ENCODE measurements at places on chromosomes 2 and 18.

DNA sequence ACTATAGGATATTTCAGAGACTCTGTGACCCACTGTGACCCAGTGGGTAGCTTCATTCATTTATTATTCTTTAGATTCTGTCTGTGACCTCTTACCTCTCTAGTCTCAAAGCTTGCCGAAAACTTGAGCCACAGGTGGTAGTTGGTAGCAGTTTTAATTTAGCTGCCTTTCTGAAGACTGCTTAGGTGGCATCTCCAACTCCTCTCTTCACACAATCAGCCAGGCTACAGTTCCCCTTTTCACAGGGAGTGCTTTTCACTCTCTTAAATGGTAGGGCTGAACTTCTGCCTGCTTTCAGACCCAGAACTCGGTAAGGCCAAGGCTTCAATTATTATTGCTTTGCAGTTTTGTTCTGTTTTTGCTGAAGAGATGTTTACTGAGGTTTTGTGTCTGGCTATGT is 349.6 kb downstream of the ARL6IP6 start:
- no peak for DNase-seq

DNA sequence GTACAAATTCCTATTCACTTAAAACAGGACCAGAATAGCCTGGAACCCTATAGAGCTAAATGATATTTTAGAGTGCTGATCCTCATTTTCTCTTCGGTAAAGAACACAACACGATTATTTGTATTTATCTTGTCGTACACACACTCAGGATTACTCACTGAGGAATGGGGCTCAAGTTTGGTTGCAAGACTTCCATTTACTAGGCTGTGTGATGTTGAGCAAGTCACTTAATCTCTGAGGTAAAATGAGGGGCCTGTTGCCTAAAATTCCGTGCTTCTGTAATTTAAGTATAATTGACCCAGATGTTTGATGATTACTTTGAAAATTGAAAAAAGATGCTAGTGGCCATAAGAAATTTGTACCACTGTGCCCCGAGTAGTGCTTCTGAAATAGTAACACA is 42.6 kb upstream of the MAP4K3 start:
- DNase-seq, result no peak

DNA sequence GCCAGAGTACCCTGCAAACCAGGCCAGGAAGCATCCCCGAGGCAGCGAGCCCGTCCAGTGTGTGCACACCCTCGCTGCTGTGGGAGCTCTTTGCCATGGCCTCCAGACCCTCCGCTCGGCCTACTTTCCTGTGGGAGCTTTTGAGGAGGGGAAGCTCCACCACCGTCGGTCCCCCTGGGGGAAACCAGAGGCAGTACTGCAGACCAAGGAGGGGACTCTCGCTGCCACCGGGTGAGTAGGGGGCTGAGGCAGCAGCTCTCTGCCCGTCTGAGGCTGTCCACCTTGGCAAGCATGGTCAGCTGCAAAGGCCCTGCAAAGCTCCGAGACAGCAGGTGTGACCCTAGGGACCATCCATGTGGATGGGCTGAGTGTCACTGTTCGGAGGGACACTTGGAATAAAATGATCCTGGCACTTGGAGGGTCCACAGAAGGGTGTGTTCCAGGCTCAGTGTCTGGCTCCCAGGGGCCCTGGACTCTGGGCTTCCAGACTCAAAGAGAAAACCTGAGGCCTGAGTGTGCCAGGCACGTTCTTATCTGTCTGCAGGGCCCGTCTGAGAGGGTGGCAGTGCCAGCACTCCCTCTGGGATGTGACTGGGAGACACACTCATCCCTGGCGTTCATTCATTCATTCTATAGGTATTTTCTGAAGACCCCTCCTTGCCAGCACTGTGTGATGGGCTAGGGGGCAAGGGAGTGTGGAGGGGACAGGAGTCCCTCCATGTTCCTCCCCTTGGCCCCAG is 282.8 kb upstream of the HS6ST1 start:
- no peak for DNase-seq

GRCh38 chr2:137912371-137912770 is 51.9 kb upstream of the HNMT start:
- DNase-seq, result no peak

DNA sequence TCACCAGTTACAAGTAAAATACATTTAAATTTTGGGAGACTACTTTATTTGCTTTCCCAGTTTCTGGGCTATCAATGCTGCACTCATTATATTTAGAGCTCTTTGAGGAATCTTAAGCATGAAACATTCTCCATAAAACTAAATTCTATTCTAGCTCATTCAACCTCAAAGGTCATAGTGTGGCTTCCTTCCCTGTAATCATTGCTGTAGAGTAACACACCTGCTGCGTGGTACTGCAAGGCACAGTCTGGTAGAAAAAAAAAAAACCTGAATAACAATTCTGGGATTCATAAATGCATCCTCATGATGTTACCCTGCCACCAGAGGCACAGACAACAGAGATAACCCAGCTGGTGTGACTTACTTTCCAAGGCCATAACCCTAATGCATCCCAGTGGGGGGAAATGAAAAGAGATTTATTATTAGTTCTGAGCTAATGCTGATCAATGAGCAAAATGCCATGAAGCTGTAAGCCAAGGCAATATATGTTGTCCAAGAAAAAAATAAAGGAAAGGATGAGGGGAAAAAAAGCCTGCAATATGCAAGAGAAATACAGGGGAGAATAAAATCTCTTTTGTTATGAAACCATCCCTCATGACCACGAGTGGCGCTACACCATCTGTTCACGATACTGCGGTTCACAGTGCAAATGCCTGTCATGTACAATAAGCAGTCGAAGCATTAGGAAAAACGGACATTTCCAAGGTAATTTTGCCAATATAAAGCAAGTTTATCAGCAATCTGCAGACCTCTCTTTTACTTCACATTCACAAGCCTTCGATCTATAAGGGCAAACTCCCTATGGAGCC is 1481.6 kb upstream of the PIK3C3 start:
- DNase-seq, result peak; percentile 2

DNA sequence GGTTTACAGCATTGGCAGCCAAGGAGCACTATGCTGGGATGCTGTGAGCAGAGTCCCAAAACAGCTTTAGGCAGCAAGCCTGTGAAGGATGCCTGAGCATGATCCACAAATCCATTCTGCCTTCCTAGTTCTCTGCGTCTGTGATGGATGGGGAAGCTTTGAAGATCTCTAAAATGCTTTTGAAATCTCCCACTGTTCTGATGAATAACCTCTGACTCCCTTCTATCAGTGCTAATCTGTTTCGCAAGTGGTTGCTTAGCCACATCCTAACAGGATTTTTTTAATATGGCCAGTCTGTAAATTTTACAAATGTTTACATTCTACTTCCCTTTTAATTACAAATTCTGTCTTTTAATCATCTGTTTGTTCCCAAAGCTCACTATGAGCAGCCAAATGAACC is 319.2 kb downstream of the GULP1 start:
- no peak for DNase-seq

GRCh38 chr18:32911660-32912284 is 138.9 kb upstream of the KLHL14 start:
- DNase-seq, result no peak

DNA sequence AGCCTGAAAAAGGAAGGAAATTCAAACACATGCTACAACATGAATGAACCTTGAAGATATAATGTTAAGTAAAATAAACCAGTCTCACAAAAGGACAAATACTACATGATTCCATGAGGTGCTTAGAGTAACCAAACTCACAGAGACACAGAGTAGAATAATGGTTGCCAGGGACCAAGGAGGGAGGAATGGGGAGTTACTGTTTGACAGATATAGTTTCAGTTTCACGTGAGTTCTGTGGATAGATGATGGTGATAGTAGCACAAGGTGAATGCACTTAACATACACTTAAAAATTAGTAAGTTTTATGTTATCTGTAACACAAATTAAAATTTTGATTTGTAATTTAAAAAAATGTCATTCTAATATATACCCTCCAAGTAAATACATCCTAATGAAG is 106.9 kb upstream of the ACVR1C start:
- DNase-seq, result no peak

DNA sequence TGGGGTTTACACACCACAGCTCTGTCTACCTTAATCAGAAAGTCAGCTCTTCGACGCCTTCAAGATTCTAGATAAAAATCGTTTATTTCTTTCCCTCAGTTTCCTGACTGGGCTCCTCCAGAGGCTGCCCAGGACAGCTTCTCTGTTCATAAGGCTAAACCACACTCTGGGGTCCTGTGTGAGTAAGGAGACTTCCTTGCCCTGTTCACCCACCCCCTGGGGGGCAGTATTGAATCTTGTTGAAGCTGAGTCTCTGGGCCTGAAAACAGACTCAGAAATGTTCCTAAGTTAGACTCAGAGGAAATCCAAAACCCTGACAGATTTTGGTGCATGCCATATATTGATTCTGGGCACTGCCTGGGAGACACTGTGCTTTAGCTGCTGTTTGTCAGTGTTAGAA is 43.0 kb downstream of the G6PC2 start:
- peak; percentile 62 for DNase-seq

DNA sequence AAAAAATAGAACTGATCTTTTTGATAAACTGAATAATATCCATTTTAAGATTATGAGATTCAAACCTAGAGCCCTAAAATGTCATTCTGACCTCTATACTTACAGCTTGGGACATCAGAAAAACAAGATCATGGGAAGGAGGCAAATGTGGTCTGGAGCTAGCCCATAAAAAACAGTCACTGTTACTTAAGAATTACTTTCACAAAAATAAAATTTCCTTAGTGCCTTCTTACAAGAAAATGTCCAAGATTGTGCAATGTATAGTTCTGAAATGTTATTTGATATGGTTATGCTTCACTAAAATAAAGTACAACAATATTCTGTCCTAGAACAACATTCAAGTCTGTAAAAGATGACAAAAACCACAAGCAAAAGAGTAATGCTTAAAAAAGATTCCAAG is 247.6 kb downstream of the DYM start:
- DNase-seq, result no peak

DNA sequence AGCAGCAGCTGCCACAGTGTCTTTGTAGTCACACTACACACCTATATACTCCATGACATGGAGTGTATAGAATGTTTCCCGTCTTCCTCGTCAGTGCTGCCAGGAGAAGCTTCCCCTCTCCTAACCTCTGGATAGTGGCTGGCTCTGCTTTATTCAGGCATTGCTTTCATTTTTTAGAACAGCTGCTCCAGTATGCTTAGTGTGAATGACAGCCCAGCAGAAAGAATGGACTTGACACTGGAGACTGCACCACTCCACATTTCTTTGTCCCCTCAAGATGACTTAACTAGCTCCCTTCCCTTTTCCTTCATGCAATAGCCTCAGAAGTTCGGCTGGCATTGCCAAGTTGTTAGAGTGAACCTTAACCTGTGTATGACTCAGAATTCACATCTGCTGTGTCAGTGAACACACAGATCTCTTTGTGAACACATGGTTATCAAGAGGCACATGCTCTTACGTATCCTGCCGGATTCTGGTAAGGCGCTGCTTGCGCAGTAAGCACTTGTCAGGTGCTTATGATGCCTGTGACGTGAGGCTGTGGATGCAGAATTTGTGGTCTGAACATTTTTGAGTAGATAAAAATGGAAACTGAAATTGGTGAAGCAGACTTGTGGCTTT is 73.9 kb downstream of the NEDD4L start:
- no peak for DNase-seq

- DNase-seq, result no peak
Measured at GRCh38 chr2:34349527-34349926, 750.4 kb upstream of the FAM98A start.

DNA sequence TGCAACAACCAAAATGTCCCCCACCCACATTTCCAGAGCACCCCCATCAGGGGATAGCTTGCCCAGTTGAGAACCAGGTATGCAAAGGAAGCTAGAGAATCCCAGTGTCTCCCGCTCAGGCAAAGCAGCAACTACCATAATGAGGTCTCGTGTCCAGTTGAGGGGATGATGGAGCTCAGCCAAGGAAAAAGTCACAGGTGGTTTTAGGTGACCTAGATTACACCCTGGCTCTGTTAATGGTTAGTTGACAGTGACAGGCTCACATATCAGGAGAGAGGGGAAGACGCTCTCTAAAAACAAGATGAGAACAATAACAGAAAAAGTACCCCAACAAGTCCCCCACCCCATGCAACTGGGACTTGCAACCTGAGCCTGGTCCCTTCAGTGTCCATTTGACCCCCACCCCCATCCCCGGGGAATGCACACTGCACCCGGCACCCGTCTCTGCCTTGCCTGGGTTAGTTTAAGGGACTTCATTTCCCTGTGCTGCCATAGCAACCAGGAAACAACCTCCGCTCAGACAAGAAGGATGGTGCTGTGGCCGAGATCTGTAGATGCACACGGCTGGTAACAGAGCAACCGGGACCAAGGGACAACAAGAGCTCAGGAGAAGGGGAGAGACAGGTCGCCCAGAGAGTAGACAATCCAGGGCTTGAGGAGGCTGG is at the start of gene KIAA2012:
Gene KIAA2012, plus strand, starts transcription at position 519 of the 665 bp plus-strand sequence. CDS start 373 bp downstream, outside the sequence.
- peak; percentile 64 for DNase-seq

DNA sequence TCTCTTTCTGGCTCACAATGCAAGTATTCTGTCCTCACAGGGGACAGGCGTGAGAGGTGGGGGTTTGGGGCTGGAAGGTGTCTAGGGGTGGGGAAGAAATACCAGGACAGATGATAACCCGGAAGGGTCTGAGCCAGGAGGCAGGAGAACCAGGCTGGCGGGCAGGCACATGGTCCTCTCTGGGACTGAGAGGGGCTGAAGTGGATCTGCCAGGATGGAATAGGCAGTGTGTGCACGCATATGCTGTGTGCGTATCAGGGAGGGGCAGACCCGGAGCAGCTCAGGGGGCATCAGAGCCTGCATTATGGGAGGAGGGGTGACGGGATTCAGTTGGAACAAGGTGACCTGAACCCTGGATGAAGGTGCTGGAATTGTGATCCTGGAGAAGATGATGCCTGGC is 157.3 kb downstream of the DYSF start:
- no peak for DNase-seq

GRCh38 chr2:178946494-178946893 is 103.4 kb downstream of the CCDC141 start:
- no peak for DNase-seq

- peak; percentile 7 for DNase-seq
Measured at GRCh38 chr18:27778925-27779324, 398.0 kb downstream of the CDH2 start.

- DNase-seq, result no peak
Measured at GRCh38 chr2:88760819-88761598, 69.5 kb downstream of the RPIA start.

GRCh38 chr2:56981554-56981953 is 797.8 kb downstream of the CCDC85A start:
- no peak for DNase-seq

- no peak for DNase-seq
Measured at GRCh38 chr2:200620606-200621390, 35.0 kb downstream of the AOX1 start.

DNA sequence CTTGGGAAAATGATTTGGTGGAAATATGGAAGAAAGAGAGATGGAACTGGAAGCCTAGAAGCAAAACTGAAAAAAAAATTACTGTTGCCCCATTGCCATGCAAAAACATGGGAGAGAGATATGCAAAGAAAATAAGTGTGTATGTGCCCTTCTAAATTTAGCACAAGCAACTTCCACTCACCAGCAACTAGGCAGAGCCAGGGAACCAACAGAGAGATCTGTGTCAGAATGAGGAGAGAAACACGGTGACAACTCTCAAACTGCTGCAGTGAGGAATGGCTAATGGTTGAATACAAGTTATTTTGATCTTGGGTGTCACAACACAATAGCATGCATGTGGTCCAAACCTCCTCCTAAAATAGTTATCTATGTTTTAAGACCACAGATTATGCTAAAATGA is 10.9 kb downstream of the DSC2 start:
- DNase-seq, result no peak
